ENCODE measurements at places on chromosomes 13 and 19.

DNA sequence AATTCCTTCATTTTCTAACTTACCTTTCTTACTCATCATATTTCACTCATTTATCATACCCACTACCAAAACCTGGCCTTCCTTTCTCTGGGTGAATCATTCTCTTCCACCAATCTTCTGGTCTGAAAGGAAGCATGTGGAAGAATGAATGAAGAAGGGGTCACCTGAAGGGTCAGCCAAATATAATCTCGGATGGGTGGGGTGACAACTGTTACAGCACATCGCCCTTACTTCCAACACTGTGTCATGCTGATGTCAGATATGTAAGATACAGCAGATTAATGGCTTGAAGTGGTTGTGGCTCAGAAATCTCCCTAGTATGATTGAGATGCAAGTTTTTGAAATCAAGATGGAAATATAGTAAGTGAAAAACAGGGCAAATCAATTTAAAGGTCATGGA lies 401.7 kb upstream of the HTR2A start:
- no peak for DNase-seq

- peak; percentile 80 for DNase-seq
These were observed 2.0 kb downstream of the SPRY2 start for GRCh38 chr13:80338781-80339562.

DNA sequence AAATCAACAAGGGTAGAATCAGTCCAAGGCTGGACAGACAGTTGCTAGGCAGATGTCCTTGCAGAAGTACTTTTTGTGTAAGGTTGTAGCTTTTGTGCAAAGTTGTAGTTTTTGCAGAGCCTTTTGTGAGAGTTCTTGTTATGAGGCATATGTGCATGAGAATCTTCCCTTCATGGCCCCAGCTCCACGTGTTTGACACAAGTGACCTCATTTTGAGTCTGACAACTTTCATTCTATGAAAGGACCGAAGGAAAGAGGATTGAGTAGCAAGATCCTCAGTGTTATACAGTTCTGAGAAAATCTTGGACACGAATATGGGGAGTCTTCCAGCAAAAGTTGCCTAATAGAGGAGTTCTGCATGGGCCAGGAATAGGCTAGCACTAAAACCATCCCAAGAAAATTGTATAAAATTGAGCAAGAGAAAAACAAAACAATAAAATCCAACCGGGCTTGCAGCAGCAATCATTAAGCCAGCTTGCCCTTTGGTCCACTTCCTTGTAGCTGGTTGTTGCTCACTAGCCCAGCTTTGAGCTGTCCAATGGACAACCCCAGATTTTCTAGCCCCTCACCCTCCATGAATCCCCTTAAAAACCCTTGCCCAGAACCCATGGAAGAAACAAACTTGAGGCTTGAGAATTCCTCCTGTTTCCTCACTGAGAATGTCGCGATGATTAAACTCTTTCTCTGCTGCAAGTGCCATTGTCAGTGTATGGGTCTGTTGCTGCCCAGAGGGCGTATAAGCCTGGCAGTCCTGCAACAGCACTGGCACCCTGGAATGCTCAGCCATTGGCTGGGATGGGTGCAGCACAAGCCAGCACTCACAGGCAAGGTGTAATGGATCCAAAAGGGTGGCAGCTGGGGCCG lies 6.5 kb downstream of the EPSTI1 start:
- no peak for DNase-seq

- no peak for DNase-seq
These were observed 50.9 kb downstream of the EPS15L1 start for GRCh38 chr19:16420781-16421386.

DNA sequence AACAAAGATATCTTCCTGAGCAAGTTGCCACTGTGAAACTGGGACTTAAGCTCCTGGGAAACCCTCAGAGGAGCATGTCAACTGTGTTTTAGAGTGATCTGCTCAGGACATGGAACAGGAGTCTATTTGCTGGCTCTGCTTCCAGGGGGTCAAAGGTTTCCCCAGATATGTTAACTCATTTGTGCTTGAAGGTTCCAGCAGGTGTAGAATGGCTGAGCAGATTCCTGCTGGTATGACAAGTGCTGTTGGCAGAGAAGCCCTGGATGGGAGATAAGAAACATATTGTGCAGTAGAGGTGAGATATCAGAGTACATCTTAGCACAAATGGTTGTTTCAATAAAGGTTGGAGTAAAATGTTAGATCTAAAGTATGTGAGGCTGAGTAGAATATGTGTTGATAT lies 282.7 kb upstream of the DACH1 start:
- DNase-seq, result no peak
